ENCODE measurements at places on chromosomes 4 and X.
A peak's percentile ranks its signal among the peaks of the same experiment; 100 is the strongest.

DNA sequence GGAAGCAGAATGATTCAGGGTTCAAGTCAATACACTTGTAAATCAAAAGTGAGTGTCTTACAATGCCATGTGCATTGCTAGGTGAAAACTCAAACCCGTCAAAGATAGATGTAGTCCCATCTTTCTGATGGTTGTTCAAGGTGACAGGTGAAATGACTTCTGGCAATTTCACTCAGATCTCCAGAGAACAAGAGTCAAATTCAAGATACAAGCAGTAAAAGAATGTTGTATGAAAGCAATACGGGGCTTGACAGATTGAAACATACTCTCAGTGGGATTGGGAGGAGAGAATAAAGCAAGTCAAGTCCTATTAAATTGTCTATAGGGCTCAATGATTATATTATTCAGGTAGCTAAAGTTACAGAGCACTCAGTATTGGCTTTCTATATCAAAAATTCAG, 105.1 kb upstream of the ANXA10 start:
- no peak for DNase-seq

DNA sequence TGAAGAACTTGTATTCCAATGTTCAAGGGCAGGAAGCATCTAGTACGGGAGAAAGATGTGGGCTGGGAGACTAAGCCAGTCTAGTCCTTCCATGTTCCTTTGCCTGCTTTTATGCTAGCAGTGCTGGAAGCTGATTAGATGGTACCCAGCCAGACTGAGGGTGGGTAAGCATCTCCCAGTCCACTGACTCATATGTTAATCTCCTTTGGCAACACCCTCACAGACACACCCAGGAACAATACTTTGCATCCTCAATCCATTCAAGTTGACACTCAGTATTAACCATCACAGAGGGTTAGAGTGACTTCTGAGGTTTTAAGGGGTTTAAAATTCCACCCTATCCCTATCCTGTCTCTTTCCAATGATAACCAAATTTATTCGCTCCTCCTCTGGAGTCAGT, 6.5 kb downstream of the HMGN5 start:
- DNase-seq, result no peak

GRCh38 chr4:183806341-183806740, 98.8 kb upstream of the STOX2 start:
- no peak for DNase-seq

GRCh38 chr4:178296669-178297068, 854.4 kb upstream of the AGA start:
- DNase-seq, result no peak

DNA sequence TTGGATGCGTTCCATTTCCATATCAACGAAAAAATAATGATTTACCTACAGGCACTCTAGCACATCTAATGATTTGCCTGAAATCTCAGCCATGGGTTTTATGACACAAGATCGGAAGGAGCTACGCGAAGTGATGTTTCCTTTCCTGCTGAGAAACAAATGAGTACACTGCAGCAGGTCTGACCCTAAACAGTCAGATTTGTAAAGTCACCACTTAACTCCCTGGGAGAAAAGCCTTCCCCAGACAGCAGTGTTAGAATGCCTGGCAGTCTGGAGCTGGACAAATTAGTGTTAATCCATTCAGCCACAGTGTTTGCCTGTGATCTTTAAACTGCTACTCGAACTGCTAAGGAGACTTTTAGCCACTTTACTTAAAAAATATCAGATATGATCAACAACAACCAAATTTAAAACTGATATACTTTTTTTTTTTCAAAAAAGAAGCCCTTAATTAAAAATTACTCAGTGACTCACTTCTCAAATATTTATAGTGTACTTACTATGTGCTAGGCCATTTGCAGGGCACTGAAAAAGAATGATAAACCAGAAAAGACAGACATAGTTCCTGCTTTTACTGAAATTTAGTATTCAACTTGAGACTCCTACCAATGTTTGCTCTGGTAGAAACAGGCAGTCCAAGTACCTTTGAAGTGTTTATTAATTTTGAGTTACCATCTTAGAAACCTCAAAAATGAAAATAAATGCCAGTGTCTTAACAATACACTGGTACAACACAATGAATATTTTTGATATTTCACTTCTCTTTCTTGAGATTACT, 104.5 kb downstream of the SHISA3 start:
- peak; percentile 60 for DNase-seq

- no peak for DNase-seq
Measured at GRCh38 chrX:38870361-38870895, 69.2 kb downstream of the MID1IP1 start.

DNA sequence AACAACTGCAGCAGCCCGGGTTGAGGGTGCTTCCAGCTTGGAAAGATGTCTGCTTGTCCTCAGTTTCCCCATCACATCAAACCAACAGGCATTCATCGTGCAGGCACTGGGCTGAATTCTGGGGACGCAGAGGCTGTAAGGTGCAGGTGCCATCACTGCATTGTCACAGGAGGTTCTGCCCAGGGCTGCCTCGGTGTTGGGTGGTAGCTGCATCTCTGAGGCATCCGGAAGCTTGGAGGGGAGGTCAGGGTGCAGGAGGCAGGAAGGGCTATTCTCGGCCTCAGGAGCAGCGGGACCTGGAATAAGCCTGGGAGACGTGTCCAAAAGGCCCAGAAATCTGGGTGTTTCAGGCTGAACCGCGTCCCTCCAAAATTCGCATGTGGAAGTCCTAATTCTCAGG, 134.6 kb downstream of the HMX1 start:
- DNase-seq, result no peak

- DNase-seq, result no peak
Measured at GRCh38 chrX:112941209-112941837, 100.7 kb upstream of the AMOT start.

GRCh38 chr4:168070903-168071302, 21.4 kb upstream of the ANXA10 start:
- DNase-seq, result no peak

GRCh38 chr4:168487282-168488035, 7.2 kb upstream of the DDX60L start:
- DNase-seq, result no peak

DNA sequence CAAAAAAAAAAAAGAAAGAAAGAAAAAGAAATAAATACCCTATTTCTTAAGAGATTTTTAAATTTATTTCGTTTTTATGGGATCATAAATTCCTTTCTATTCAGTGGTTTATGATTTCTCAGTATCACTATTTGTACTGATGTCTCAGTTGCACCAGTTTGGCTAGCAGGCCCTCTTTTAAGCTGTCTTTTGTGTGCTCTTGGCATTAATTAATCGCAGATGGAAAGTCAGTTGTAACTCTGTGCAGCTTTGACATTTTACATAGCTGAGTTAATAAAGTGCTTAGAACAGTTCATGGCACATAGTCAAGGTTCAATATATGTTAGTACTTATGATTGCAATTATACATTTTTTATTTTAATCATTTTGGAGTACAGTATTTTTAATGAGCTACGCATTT, 123.7 kb upstream of the NUDT6 start:
- no peak for DNase-seq

DNA sequence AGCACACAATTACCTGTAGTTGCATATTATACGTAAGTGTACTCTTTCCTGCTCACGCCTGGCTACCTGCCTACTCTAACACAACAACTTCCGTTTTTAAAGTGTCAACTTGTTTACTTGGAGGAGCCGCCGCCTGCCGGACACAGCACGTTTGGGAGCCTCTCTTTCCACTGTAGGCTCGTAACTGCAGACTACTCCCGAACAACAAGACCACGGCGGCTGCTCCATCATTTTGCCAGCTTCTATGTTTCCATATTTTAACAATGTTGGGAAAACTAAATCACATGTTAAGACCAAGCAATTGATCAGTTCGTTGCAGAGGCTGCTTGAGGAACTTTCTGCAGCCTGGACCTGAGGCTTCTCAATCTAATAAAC, 841 bp downstream of the MTNR1A start:
- peak; percentile 66 for DNase-seq

GRCh38 chr4:170088716-170089115, 1.0 kb downstream of the AADAT start:
- no peak for DNase-seq

- no peak for DNase-seq
Measured at GRCh38 chrX:139078761-139079280, 367.3 kb upstream of the FGF13 start.

DNA sequence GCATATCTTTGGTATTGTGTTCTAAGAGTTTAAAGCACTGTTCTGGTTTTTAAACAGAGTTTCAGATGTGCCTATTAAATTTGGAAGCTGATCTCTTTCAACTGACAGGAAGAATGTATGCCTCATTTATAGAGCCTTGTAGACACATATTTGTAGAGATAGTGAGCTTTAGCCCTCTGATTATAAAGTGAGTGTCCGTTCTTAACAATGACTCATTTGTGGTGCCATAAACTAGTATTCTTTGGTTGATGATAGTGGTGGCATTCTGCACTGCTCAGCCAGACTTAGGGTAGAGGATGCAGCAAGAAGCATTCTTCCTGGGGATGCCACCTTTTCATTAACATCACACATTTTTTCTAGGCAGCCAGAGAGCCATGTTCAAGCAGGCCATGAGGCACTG, 121.7 kb downstream of the TLL1 start:
- no peak for DNase-seq

DNA sequence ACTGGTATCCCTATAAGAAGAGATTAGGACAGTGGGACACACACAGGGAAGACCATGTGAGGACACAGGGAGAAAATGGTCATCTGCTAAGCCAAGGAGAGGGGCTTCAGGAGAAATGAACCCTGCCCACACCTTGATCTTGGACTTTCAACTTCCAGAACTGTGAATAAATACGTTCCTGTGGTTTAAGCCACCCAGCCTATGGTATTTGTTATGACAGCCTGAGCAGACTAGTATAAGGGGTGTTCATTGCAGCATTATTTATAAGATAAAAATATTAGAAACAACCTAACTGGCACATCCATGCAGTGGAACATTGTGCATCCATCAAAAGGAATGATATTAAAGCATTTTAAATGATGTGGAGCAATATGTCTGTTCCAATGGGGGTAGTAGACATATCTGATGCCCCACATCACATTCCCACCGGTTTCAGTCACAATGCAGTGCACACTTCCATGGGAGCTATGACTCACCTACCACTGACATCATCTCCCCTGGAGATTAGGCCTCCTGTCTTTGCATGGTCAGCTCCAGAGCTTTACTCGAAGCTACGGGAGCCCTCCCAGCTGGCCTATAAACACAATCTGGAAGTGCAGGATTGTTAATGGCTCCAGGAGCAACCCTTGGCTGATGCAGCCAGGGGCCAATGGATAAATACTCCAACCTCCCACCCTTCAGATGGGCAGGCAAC, 38.9 kb upstream of the MAMLD1 start:
- DNase-seq, result no peak

DNA sequence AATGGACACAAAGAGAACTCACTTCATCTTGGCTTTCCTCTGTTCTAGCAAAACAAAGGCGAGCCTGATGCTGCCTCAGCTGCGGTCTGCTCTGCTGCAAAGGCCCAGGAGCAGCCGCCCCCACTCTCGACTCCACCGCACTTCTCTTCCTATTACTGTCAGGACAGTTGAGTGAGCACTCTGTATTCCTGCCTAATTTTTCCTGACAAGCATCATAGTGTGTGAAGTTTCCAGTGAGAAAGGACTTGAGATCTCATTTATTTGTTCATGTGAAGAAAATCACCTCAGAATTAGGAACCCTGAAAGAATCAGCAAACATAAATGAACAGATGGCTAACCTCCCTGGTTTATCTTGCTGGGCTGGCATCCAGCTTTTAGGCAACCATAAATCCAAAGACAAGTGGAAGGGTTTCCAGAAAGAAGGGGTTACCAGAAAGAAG, 15.6 kb downstream of the SCARB2 start:
- DNase-seq, result no peak

DNA sequence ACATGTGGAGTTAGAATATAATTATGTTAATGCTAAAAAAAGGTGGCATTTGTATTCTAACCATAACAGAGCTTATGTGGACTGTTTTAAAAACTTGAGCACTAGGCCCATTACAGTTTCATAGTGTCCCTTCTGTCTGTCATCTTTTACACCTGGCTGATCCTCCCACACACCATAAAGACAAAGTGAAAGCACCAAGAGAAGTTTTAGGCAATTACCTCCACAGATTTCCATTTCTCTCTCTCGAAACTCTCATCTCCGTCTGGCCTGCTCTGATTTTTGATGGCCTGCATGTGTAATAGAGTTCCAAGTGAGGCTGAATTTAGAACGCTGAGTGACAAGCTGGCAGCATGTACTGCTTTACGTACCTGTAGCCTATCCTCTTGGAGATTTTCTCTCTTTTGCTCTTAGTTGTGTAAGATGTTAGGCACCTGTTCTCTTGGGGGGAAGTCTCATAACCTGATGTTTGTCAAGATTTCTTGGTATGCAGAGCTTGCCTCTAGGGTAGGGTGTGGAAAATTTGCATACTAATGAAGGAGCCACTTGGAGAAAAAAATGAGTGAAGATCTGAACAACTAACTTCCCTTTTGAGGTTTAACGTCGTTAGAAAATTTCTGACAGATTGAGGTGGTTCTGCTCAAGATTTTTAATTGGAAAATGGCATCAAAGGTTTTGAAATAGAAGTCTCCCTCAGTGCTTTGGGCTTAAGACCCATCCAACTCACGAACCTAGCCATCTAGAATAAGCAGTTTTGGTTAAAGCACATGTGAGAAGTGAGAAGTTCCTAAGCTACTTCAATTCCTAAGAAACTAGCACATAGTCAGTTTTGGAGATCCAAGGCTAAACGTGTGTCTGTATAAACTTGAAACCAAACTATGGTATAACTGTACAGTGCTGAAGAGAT, 57.6 kb upstream of the RAP1GDS1 start:
- DNase-seq, result no peak
